ENCODE measurements at places on chromosomes 6 and 20. TPM values are rescaled to one million over a fixed set of nuclear protein-coding genes. Genes with fewer than 3 reads are reported as not detected.

FAM210B gene
- 42.3 TPM for total RNA-seq

CYP39A1 gene
- not detected for total RNA-seq

ACAT2 gene
- total RNA-seq = 45.3 TPM

SLC17A2 gene
- not detected for total RNA-seq

TREML4 gene
- not detected for total RNA-seq

TFAP2B gene
- not detected for total RNA-seq

MUC22 gene
- total RNA-seq = not detected

HDGFL1 gene
- total RNA-seq = not detected

NUS1 gene
- total RNA-seq = 13.1 TPM

TMEM200A gene
- 21.9 TPM for total RNA-seq

WFDC12 gene
- not detected for total RNA-seq

BTNL2 gene
- total RNA-seq = not detected

Measured in A172 (cell line).